ENCODE measurements at places on chromosomes 7 and 10.

- DNase-seq, result no peak
Measured at GRCh38 chr7:119452401-119452800, 820.6 kb upstream of the KCND2 start.

GRCh38 chr7:98165827-98166667 lies 45.2 kb upstream of the BHLHA15 start:
- DNase-seq, result no peak

GRCh38 chr7:124679146-124679545 lies 86.4 kb downstream of the GPR37 start:
- DNase-seq, result no peak

GRCh38 chr10:122191936-122192541 lies 79.1 kb upstream of the BTBD16 start:
- DNase-seq, result no peak

- no peak for DNase-seq
Measured at GRCh38 chr10:114706458-114707055, 48.5 kb upstream of the ABLIM1 start.

GRCh38 chr10:75000748-75001321 lies 110.6 kb upstream of the SAMD8 start:
- no peak for DNase-seq
